Mammary epithelial cell (primary cell): ENCODE measurements at places on chromosomes 12 and 14. TPM values are rescaled to one million over a fixed set of nuclear protein-coding genes. Genes with fewer than 3 reads are reported as not detected.

The BTBD6 gene
- 48.0 TPM for total RNA-seq

The EIF4B gene
- total RNA-seq, result 850 TPM

The EXOC3L4 gene
- not detected for total RNA-seq

The KRT73 gene
- not detected for total RNA-seq

The TUNAR gene
- not detected in 2 replicates for total RNA-seq

The RALGAPA1 gene
- 40.4 and 53.2 TPM in 2 replicates for total RNA-seq

The ZDHHC22 gene
- total RNA-seq, result not detected

The GRIN2B gene
- under 0.01 TPM for total RNA-seq

The STXBP6 gene
- total RNA-seq, result 0.17 TPM

The C12orf76 gene
- total RNA-seq, result 10.2 and 12.1 TPM in 2 replicates

The ULK1 gene
- 17.8 and 19.0 TPM in 2 replicates for total RNA-seq

The TMTC1 gene
- total RNA-seq, result 106 TPM

The SLC6A13 gene
- total RNA-seq, result 0.49 and 0.83 TPM in 2 replicates

The PLEKHG3 gene
- total RNA-seq, result 100 and 137 TPM in 2 replicates

The GLT1D1 gene
- total RNA-seq, result not detected in 2 replicates

The RTRAF gene
- 176 and 259 TPM in 2 replicates for total RNA-seq

The GPX2 gene
- total RNA-seq, result 10.3 TPM

The POTEM gene
- total RNA-seq, result not detected in 2 replicates

The MIP gene
- 0.17 TPM for total RNA-seq

The INSM2 gene
- not detected in 2 replicates for total RNA-seq

The KRT78 gene
- not detected in 2 replicates for total RNA-seq

The CAMKK2 gene
- 26.0 and 29.5 TPM in 2 replicates for total RNA-seq

The TOMM20L gene
- total RNA-seq, result not detected in 2 replicates

The GPR137C gene
- total RNA-seq, result 0.11 and 0.64 TPM in 2 replicates

The LPAR5 gene
- 0.14 TPM in 1 of 2 replicates, not detected in the other for total RNA-seq

The SYNDIG1L gene
- not detected in 2 replicates for total RNA-seq

The KRT2 gene
- not detected in 2 replicates for total RNA-seq

The CLEC2A gene
- not detected for total RNA-seq

The FOXG1 gene
- total RNA-seq, result not detected

The DHRS2 gene
- not detected for total RNA-seq

The MMP19 gene
- 0.33 TPM for total RNA-seq

The RIN3 gene
- total RNA-seq, result 13.7 and 14.5 TPM in 2 replicates

The CPNE6 gene
- not detected for total RNA-seq

The FAR2 gene
- total RNA-seq, result 3.2 and 8.9 TPM in 2 replicates

The KRT77 gene
- total RNA-seq, result under 0.01 TPM

The PTGDR gene
- total RNA-seq, result not detected

The MMP17 gene
- 0.50 TPM for total RNA-seq

The KIF5A gene
- 1.3 TPM for total RNA-seq

The TC2N gene
- total RNA-seq, result 32.0 TPM

The SYT10 gene
- total RNA-seq, result not detected in 2 replicates

The RD3L gene
- total RNA-seq, result not detected

The SSTR1 gene
- not detected in 2 replicates for total RNA-seq

The IFT81 gene
- 6.5 and 8.8 TPM in 2 replicates for total RNA-seq
